Natural killer cell (primary cell): ENCODE measurements at places on chromosomes 6 and 20. TPM values are rescaled to one million over a fixed set of nuclear protein-coding genes. Genes with fewer than 3 reads are reported as not detected.
A peak's percentile ranks its signal among the peaks of the same experiment; 100 is the strongest.

- H3K4me3 ChIP-seq, result no peak overlapping the region
- H3K27me3 ChIP-seq, result no peaks in the 10 kb centered on the region
- H3K36me3 ChIP-seq, result no peaks in the 10 kb centered on the region
- no peak for DNase-seq
Measured at GRCh38 chr6:108697561-108698161, 136.9 kb downstream of the FOXO3 start.

GRCh38 chr6:674406-674805 lies 17.5 kb upstream of the HUS1B start:
- no peaks in the 10 kb centered on the region for H3K27me3 ChIP-seq
- peaks cover 4% of the 10 kb centered on the region for H3K36me3 ChIP-seq
- H3K27ac ChIP-seq, result no peak overlapping the region
- no peak overlapping the region for H3K4me3 ChIP-seq

- H3K36me3 ChIP-seq, result no peaks in the 10 kb centered on the region
- no peak for DNase-seq
- H3K4me3 ChIP-seq, result no peak overlapping the region
- peaks cover 74% of the 10 kb centered on the region for H3K4me1 ChIP-seq
Measured at GRCh38 chr6:6002848-6003620, 3.7 kb downstream of the NRN1 start.

GRCh38 chr6:141097471-141097870 lies 1035.3 kb upstream of the GJE1 start:
- no peak overlapping the region for H3K4me3 ChIP-seq
- no peaks in the 10 kb centered on the region for H3K36me3 ChIP-seq
- no peaks in the 10 kb centered on the region for H3K27me3 ChIP-seq
- no peaks in the 10 kb centered on the region for H3K4me1 ChIP-seq

GRCh38 chr6:43996618-43997344 lies 130.5 kb downstream of the MRPL14 start:
- H3K27ac ChIP-seq, result no peak overlapping the region
- H3K27me3 ChIP-seq, result peaks cover 7% of the 10 kb centered on the region
- H3K4me3 ChIP-seq, result no peak overlapping the region

- no peaks in the 10 kb centered on the region for H3K36me3 ChIP-seq
- H3K4me3 ChIP-seq, result no peak overlapping the region
- no peak overlapping the region for H3K27ac ChIP-seq
- H3K4me1 ChIP-seq, result peaks cover 13% of the 10 kb centered on the region
Measured at GRCh38 chr6:41050536-41050935, 2.5 kb upstream of the APOBEC2 start.

DNA sequence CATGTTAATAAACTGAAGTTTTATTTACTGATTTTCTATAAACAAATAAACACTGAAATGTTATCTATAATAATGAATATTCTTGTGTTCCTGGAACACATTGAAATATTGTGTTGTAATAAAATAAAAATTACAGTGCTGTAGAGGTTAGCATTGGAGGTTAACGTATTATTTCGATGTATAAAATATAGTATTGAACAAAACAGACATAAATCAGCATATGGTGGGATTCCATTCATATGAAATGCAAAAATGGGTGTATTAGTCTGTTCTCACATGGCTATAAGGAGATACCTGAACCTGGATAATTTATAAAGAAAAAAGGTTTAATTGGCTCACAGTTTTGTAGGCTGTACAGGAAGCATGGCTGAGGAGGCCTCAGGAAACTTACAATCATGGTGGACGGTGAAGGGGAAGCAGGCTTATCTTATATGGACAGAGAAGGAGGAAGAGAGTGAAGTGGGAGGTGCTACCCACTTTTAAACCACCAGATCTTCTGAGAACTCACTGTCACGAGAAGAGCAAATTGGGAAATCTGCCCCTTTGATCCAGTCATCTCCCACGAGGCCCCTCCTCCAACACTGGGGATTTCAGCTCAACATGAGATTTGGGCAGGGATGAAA lies 24.6 kb upstream of the BMP6 start:
- H3K27ac ChIP-seq, result no peak overlapping the region
- H3K27me3 ChIP-seq, result no peaks in the 10 kb centered on the region
- no peaks in the 10 kb centered on the region for H3K36me3 ChIP-seq
- no peaks in the 10 kb centered on the region for H3K4me1 ChIP-seq

AARS2 gene
- 17.2 TPM for total RNA-seq

SLC16A10 gene
- 0.53 TPM for total RNA-seq

GRCh38 chr20:57791178-57791962 lies 81.6 kb upstream of the PMEPA1 start:
- H3K27ac ChIP-seq, result no peak overlapping the region
- no peak overlapping the region for H3K4me3 ChIP-seq
- no peak for DNase-seq
- H3K4me1 ChIP-seq, result no peaks in the 10 kb centered on the region

PRDM13 gene
- total RNA-seq, result not detected

DNA sequence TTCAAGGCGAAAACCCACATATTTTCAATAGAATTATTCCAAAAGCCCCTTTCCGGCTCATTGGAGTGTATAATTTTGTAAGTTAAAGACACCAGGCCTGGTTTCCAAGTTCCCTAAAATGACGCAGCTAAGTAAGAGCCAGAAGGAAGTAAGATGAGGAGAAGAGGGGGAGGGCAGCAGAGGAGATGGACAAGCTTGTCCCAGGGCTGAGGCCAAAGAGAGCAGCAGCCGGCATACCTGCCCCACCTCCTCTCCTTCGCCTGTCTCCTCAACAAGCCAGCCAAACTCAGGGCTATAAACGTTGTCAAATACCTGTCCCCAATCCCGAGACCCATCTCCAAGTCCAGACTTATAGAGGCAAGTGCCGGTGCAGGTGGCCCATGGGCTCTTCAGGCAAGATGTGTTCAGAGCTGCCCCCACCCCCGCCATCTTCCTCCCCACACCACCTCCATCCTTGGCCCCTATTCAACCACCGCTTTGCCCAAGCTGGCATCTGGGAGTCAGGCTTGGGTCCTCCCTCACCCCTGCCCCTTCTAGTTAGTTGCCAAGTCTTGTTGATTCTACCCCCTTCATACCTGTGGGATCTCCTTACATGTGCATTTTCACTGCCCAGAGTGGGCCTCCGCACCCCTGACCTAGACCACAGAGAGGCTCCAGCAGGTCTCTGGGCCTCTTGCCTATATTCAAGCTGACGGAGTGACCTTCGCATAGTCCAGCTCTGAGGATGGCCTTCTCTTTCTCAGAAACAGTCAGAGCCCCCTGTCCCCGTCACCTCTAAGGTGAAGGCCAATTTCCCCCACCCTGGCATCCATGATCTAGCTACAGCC lies 75.7 kb upstream of the SIRPA start:
- H3K27me3 ChIP-seq, result no peaks in the 10 kb centered on the region
- H3K4me1 ChIP-seq, result peaks cover 35% of the 10 kb centered on the region
- H3K36me3 ChIP-seq, result no peaks in the 10 kb centered on the region
- H3K27ac ChIP-seq, result no peak overlapping the region
- no peak for DNase-seq

DNA sequence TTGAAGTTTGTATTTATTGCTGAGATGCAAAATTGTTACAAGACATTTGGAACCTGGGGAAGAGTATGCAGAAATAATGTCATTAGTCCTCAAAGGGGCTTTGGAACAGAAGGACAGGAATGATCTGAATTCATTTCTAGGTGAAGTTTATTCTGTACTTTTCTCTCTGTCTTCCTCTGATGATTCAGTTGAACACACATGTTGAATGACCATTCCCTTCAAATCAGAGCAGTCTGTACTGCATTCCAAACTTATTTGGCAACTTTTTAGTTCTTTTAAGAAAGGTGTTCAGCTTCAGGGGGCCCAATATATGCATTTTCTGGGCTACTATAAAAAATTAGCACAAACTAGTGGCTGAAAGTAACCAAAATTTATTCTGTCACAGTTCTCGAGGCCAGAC lies 213.9 kb upstream of the LAMP5 start:
- no peaks in the 10 kb centered on the region for H3K4me1 ChIP-seq
- no peaks in the 10 kb centered on the region for H3K27me3 ChIP-seq
- no peaks in the 10 kb centered on the region for H3K36me3 ChIP-seq
- DNase-seq, result no peak
- H3K27ac ChIP-seq, result no peak overlapping the region

DNA sequence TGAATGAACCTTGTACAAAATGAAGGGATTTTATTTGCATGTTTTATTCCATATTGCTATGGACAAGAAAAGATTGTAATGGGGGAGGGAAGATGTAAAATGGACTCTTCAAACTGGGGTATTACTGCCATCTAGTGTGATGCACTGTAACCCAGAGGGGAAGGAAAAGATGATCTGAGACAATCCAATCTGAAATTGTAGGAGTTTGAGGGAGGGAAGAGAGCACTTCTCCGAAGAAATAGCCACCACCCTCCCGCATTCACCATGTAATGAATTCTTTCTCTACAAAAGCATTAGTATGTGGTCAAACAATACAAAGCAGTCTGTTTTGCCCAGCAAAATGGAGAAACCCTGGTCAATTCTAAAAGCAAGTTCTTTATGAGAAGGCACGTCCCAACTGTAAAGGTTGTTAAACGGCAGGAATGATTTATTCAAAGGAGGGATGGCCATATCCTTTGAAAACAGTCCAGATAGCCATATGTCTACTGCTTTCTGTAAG lies 679.5 kb upstream of the NRSN1 start:
- no peak overlapping the region for H3K27ac ChIP-seq
- no peaks in the 10 kb centered on the region for H3K36me3 ChIP-seq
- no peak overlapping the region for H3K4me3 ChIP-seq

DNA sequence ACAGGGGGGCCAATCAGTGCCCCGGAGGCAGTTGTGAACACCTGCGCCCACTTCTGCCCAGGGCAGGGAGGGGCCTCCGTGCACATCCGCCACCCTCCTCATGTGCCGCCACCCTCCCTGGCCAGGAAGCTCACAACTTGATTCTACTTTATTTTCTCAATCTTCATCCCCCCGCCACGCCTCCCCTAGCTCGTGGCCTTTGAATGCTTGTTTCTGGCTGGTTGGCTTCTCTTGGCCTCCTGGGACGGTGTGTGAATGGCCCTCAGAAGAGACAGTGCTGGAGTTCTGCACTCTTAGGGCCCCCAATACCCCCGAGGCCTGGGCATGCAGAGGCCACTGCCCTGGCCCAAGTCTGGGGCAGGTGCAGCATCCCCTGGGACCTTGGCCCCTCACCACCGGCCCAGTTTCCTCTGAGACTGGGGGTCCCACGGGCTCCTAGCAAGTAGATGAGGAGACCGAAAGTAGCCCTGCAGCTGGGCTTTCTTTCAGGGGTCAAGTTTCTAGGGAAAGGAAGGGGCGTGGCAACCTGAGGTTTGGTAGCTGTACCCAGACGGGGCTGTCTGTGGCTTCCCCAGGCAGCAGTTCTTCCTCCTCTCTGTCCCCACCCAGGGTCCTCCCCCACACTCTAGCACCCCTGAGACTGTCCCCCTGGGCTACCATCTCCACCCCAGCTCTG lies 1.3 kb downstream of the RGS19 start:
- peak overlapping the region; percentile 69 for H3K27ac ChIP-seq
- H3K27me3 ChIP-seq, result no peaks in the 10 kb centered on the region
- H3K36me3 ChIP-seq, result peaks cover 29% of the 10 kb centered on the region
- H3K4me3 ChIP-seq, result peak overlapping the region; percentile 75
- peaks cover 60% of the 10 kb centered on the region for H3K4me1 ChIP-seq

DNA sequence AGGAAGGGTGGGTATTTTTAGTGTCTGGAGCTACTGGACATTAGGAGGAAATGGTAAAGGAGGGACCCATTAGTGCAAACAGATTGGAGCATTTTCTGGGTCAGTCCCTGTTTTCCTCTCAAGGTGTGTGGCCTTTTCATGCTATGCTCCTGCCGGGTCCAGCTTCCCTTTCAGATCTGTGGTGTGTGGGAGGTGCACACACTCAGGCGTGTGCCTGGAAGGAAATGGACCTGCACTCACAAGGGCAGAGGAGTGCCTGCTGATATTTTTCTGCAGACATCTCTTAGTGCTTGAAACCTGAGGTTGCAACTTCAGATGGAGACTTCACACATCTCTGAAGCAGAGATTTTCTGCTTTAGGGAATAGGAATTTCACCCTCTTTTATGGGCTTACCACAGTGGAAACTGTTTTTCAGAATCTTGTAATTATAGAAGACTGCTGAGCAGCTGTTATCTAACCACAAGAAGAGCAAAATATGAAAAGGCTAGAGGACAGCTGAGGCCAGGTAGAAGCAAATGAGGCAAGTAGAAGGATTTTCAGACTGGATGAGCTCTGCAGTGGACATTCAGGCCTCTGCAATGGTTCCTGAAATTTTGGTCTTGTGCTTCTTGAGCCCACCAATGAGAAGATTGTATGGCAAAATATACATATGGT lies 764.3 kb downstream of the QKI start:
- no peaks in the 10 kb centered on the region for H3K27me3 ChIP-seq
- no peaks in the 10 kb centered on the region for H3K36me3 ChIP-seq
- DNase-seq, result no peak
- no peak overlapping the region for H3K27ac ChIP-seq
- no peaks in the 10 kb centered on the region for H3K4me1 ChIP-seq
- H3K4me3 ChIP-seq, result no peak overlapping the region

GRCh38 chr20:51003753-51004152 lies 19.2 kb downstream of the KCNG1 start:
- no peaks in the 10 kb centered on the region for H3K36me3 ChIP-seq
- no peaks in the 10 kb centered on the region for H3K27me3 ChIP-seq
- no peak overlapping the region for H3K4me3 ChIP-seq
- DNase-seq, result no peak

GRCh38 chr6:138129190-138129589 lies 22.0 kb upstream of the PERP start:
- H3K4me3 ChIP-seq, result no peak overlapping the region
- no peaks in the 10 kb centered on the region for H3K4me1 ChIP-seq
- no peaks in the 10 kb centered on the region for H3K36me3 ChIP-seq
- H3K27me3 ChIP-seq, result peaks cover 1% of the 10 kb centered on the region

DNA sequence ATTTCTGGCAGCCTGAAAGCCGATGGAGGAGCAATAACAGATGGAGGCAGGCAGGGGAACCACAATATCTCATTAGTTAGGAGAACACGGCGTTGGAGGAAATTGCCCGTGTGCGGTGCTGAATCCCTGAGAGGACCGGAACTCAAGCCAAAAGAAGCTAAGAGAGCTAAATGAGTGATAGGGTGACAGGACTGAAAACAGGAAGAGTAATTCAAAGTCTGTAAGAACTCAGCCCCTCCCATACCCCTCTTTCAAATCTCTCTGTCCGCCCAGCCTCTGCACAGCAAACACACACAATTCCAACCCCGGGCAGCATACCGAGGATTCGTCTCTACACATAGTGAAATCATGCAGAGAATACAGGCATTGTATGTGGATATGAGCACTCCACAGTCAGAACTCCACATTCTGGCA lies 2.6 kb upstream of the IPCEF1 start:
- H3K27ac ChIP-seq, result no peak overlapping the region
- no peak overlapping the region for H3K4me3 ChIP-seq
- peaks cover 3% of the 10 kb centered on the region for H3K4me1 ChIP-seq
- no peaks in the 10 kb centered on the region for H3K27me3 ChIP-seq
- no peaks in the 10 kb centered on the region for H3K36me3 ChIP-seq

- no peak overlapping the region for H3K27ac ChIP-seq
- H3K4me3 ChIP-seq, result no peak overlapping the region
- H3K27me3 ChIP-seq, result no peaks in the 10 kb centered on the region
Measured at GRCh38 chr6:108746836-108747575, 101.2 kb upstream of the ARMC2 start.
